ENCODE measurements at places on chromosomes 12 and 14. TPM values are rescaled to one million over a fixed set of nuclear protein-coding genes. Genes with fewer than 3 reads are reported as not detected.

The SYNE3 gene
- total RNA-seq, result 0.65 TPM

DNA sequence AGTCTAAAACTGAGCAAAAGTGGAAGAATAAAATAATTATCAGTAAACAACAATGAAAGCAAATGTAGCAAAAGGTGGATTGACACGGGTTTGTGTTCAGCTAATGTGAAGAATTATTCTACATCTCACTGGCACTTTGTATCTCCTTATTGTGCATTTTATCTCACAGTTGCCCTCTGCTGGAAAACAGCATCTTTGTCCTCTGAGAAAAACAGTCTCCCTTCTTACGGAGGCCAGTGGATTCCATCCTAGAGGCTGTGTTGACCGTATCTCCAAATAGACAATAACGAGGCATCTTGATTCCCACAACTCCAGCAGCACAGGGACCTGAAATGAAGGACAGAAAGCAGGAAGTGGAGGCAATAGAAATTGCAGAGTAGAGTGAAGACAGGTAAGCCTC is 51.3 kb upstream of the PLBD1 start:
- H3K27ac ChIP-seq, result no peak overlapping the region
- H3K4me1 ChIP-seq, result no peaks in the 10 kb centered on the region
- DNase-seq, result no peak
- H3K36me3 ChIP-seq, result peaks cover 13% of the 10 kb centered on the region
- no peak overlapping the region for H3K4me3 ChIP-seq

DNA sequence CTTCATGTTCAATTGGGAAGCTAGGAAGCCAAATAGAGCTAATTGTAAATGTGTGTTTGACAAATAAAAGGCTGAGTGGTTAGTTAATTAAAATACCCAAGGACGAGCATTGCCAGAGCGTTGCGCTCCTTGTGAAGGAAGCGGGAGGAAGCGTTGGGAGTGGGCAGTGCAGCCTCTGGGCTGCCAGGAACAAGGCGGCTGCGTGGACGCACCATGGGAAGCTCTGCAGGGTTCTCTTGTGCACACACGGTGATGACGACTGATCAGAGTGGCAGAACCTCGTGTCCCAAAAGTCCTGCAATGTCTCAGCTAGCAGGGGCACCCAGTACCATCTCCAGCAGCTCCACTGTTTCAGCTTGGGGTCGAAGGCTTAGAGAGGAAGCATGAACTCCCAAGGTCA is 546.6 kb upstream of the TMEM132C start:
- H3K4me1 ChIP-seq, result no peaks in the 10 kb centered on the region
- H3K27ac ChIP-seq, result no peak overlapping the region
- no peak overlapping the region for H3K4me3 ChIP-seq

DNA sequence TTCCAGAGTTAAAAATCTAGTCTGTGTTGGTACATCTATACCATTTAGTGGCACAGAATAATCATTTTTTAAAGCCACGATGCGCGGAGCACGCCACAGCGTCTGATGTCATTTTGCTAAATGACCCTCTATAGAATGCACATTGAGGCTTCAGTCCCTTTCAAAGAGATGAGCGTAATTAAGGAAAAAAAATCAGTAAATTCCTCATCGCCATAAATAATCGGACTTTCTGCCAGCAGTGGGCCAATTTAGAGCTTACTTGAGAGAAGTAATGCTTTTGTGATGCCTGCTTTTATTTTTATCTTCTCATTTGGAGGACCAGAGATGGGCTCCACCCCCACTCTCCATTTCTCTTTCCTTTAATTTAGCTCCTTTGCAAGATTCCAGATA is 4.0 kb downstream of the ASCL1 start:
- no peak for DNase-seq
- peaks cover 22% of the 10 kb centered on the region for H3K4me1 ChIP-seq
- H3K27me3 ChIP-seq, result peaks cover 98% of the 10 kb centered on the region

The CPNE6 gene
- total RNA-seq, result not detected

The SLC8B1 gene
- total RNA-seq, result 77.7 TPM

The SMOC1 gene
- 20.7 TPM for total RNA-seq

- peak overlapping the region; percentile 97 for H3K4me3 ChIP-seq
- H3K27ac ChIP-seq, result peak overlapping the region; percentile 100
Observed at GRCh38 chr12:10214136-10214894, 1.6 kb downstream of the GABARAPL1 start.

DNA sequence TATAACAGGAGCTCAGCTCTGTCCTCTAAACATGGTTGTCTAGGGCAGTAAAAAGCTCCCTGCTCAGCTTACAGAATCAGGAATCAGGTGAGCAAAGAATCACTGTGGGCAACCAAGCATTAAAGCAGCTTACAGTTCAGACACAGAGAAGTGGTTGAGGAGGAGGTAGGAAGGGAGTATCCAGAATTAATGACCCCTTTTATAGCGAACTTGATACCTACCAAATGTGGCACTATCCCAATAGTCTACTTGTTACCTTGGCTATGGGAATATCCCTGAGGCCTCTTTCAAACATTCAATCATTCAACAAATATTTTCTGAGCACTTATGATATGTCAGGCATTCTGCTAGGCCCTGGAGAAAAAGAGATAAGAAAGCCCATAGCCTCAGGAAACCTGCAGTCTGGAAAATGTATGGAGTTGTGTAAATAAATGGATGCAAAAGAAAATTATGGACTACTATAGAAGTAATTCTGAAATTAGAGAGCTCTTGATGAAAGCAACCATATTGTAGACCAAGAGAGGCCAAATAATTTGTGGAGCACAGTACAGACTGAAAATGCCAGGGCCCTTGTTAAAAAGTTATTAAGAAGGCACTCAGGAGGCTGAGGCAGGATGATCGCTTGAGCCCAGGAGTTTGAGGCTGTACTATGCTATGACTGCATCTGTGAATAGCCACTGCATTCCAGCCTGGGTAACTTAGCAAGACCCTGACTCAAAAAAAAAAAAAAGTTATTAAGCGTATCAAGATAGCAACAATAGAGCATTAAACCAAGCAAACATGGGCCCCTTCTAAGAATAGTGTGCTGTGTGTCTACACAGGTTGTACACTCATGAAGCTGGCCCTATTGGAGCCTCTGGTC is 134.0 kb upstream of the CPSF6 start:
- peaks cover 8% of the 10 kb centered on the region for H3K4me1 ChIP-seq
- no peak overlapping the region for H3K4me3 ChIP-seq
- no peaks in the 10 kb centered on the region for H3K36me3 ChIP-seq
- no peaks in the 10 kb centered on the region for H3K27me3 ChIP-seq
- no peak for DNase-seq

DNA sequence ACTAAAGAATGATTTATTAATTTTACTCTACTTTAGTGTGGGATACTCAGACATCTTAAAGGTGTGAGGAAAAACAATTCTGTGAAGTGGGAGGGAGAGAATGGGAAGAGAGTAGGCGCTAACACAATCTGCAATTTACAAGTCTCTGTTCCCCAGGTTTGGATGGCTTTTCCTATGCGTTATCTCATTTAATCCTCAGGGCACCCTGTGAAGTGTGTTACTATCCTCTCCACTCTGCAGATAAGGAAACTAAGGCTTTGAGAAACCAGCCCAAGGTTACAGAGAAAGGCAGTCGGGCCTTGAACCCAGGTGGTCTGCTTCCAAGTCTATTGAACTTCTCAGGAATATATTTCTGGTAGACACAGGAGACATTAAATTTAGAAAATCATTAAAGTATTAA is 36.2 kb upstream of the TUBA1C start:
- H3K27me3 ChIP-seq, result no peaks in the 10 kb centered on the region
- no peak overlapping the region for H3K27ac ChIP-seq
- H3K4me1 ChIP-seq, result peaks cover 37% of the 10 kb centered on the region
- H3K4me3 ChIP-seq, result no peak overlapping the region
- no peak for DNase-seq

DNA sequence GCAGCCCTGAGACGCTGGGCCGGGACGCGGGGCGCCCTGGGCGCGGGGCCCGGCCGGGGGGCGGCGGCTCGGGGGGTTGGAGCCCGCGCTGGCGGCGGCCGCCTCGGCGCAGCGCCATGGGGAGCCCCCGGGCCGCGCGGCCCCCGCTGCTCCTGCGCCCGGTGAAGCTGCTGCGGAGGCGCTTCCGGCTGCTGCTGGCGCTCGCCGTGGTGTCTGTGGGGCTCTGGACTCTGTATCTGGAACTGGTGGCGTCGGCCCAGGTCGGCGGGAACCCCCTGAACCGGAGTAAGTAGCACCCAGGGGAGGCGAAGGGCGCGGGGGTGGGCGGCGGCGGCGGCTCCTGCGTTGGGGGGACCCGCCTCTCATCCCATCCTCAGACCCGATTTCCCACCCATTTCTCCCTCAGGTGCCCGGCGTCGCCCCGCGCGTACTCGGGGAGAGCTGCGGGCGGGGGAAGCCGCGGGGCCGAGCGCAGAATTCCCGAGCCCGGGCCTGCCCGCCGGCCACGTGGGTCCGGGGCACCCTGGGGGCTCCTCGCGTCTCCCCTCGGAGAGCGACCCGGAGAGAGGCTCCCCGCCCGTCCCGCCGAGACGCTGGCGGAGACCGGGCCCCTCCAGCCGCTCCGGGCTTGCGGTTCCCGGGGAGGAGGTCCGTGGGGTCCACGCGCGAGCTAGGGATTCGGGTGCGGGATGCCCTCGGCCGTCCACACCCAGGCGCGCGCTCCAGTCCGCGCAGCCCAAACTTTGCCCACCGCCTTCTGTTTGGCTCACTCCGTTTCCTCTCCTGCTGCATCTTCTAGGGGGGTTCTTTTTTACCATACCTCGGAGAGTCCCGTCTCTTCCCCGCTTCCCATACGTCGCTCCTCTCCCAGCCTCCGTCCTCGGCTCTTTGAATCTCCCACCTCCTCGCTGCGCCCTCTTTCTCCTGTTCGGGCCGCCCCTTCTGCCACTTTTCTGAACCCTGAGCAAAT is 807 bp downstream of the B4GALNT3 start:
- peaks cover 26% of the 10 kb centered on the region for H3K4me1 ChIP-seq
- H3K27ac ChIP-seq, result peak overlapping the region; percentile 90
- H3K27me3 ChIP-seq, result peaks cover 82% of the 10 kb centered on the region

The KLHL33 gene
- total RNA-seq, result not detected

DNA sequence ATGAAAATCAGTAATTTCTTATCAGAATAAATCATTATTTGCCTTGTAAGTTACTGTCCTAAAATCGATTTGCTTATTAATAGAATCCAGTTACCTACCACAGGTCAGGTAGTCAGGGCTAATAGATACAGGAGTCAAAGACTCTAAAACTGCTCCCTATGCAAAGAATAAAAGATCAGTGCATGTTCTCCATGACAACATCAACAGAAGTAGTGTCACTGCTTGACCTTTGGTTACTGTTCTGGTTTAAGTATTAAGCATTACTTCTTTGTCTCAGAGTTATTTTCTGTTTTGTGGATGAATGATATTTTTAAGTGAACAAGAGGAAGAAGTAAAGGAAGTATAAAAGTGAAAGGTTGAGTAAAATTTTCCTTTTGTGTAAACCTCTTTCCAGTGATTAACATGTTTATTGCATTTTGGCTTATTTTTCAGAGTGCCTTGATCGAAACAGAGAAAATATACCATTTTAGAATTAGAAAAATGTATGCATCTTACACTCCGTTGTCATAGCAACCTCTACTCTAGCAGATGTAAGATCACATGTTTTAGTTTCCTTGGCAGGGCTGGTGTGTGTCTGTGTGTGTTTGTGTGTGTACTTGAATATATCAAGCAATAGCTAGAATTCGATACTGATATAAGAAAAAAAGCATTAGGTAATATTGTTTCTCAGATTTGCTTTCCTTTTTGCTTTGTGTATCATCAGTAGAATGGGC is 44.7 kb downstream of the ABCD2 start:
- H3K4me1 ChIP-seq, result peaks cover 7% of the 10 kb centered on the region
- H3K4me3 ChIP-seq, result no peak overlapping the region
- H3K27ac ChIP-seq, result no peak overlapping the region
- no peak for DNase-seq
- H3K36me3 ChIP-seq, result no peaks in the 10 kb centered on the region
- H3K27me3 ChIP-seq, result no peaks in the 10 kb centered on the region

DNA sequence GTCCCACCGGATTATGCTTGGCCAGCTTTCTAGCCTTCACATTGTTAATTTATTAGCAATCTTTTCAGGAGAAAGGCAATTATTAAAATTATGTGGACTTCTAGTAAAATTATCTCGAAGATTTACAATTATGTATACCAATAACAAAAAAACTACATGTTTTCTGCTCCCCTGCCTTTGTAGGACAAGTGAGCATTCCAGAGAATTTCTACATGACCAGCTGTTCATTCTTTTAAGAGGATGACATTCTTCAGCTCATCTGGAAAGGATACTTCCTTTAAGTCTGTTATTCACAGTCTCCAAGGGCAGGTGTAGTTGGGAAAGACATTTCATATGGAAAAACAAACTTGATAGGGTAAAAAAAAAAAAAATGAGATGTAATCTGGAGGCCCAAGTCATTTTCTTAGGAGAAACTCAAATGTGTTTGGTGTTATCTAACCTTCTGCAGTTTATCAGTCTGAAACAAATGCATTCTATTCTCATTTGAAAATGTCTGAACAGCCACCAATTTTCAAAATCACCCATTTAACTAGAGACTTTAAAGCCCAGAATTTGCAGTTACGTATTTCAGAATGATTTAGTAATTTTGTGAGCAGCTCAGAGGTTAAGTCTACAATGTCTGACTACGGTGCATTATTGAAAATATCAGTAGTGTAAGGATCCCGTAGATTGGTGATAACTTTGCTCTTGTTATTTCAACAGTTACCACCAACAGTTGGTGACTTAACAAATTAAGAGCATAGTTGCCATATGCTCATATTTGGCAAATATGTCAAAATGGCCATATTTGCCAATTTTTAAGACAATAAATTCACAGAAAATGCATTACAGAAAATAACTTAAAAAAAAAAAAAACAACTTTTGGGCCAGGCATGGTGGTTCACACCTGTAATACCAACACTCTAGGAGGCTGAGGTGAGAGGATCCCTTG is 1.8 kb upstream of the PHLDA1 start:
- DNase-seq, result no peak
- H3K4me3 ChIP-seq, result peak overlapping the region; percentile 94
- no peaks in the 10 kb centered on the region for H3K27me3 ChIP-seq

Measured in type B pancreatic cell (in vitro differentiated cells).